Cortex of kidney (tissue), 1 donor: ENCODE measurements at places on chromosomes 2 and 18.

DNA sequence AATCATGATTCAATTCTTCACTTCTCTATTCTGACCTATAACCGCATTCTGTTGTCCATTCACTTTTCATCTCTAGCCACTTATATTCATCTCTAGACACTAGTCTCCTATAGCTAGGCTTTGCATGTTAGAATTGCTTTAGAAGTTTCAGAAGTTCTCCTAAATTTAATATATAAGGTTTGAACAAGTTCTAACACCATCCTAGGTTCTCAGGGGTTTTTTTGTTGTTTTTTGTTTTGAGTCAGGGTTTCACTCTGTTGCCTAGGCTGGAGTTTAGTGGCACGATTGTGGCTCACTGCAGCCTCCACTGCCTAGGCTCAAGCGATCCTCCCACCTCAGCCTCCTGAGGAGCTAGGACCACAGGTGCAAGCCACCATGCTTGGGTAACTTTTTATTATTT lies 19.9 kb downstream of the WDSUB1 start:
- no peak for DNase-seq

DNA sequence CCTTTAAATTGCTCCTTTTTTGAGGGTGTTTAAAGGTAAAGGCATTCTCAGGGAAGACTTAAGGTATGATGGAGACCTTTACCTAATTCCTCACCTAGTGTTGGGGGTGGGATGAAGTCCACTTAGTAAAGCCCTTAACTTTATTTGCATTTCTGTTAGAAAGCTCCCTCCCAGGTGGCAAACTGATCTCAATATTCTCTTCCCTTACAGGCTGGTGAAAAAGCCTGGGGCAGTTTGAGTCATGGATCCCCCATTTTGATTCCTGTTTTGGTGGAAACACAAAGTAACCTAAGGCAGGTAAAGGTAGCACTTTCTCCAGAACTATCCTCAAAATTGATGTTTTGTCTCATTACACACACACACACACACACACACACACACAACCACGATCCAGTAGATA lies 33.8 kb upstream of the HNRNPA3 start:
- DNase-seq, result no peak

DNA sequence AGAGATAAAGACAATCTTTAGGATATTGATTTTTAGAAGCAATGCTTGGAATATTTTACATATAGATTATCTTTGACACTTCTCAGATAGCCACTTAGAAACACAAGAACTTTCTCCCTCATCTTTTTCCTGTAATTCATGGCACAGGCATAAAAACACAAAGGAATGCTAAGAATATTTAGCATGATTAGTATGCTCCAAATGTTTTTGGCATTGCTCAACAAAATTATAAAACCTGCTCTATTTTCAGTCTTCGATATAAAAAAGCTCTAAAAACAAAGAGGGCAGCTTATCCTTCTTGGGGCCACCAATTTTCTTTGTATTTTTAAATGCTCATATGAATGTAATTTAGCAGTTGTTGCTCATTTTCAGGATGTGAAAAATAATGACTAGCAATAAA lies 90.8 kb downstream of the RAD51AP2 start:
- no peak for DNase-seq

DNA sequence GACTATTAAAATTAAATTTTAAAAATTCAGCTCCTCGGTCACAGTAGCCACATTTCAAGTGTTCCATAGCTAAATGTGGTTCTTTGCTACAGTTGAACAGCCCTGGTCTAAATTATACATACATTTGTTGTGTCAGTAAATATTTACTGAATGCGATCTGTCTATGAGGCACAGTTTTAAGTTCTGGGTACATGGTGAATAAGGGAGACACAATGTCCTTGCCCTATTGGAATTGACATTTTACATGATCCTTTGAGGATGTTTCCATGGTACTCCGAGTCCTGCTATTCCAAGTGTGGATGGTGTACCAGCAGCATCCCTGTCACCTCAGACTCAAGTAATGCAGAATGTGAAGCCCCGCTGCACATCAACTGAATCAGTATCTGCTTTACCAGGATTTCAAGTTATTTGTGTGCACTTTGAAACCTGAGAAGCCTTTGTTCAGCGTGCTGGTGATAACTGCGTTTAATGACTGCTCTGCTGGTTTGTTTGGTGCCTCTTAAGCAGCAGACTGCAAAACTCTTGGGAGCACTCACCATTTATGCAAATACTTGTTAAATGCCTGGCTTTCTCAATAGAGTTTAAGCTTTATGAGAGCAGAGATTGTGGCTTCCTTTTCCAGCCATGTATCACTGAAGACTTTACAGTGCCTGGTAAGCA lies 1.5 kb downstream of the GALNT1 start:
- no peak for DNase-seq

DNA sequence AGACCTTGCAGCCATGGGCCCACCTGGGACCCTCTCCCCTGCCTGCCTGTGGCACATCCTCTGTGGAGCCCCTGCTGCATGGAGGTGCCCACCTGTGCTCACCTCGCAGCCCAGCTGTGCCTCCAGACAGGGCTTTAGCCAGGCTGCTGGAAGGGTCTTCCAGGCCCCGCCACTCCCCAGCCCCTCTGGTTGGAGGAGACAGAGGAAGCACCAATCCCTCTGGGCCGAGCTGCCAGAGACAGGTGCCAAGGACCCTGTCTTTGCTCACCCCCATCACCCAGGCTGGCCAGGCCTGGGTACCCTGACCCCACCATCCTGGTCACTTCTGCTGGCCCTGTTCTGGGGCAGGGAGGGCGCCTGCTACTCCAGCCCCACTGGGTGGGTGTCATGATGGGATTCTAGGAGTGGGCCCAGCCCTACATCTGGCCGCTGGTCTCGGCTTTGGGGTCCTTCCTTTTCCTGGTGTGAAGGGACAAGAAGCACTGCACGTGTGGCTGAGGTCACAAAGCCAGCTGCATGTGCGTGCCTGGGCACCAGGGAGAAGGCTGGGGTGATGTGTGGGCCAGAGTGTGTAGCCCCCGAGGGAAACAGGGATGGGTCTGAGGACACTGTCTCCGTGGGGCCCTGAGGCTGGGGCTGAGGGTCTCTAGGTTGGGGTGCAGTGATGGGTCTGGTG lies 9.3 kb upstream of the NEU4 start:
- DNase-seq, result no peak

GRCh38 chr18:77098029-77098428 lies 34.6 kb downstream of the MBP start:
- no peak for DNase-seq

GRCh38 chr2:125172181-125172580 lies 1147.1 kb downstream of the CNTNAP5 start:
- DNase-seq, result no peak

- no peak for DNase-seq
Observed at GRCh38 chr2:226483745-226484619, 315.6 kb downstream of the IRS1 start.

DNA sequence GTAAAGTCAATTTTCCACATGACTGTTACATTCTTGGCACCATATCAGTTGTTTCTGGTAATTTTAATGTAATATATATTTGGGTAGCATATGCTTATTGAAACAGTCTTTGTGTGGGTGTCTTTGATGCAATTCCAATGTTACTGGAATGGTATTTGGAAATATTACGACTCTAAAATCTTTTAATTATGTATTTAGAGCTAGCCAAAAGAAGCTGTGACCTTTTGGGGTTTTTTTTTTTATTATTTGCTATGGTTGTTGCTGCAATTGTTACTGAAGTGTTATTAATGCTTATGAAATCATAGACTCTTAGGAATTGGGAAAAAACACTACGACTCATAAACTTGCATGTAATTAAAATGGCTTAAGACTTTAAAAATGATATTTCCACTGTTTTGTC lies 95.9 kb downstream of the AOX1 start:
- no peak for DNase-seq

- no peak for DNase-seq
Observed at GRCh38 chr2:175726223-175726622, 275.8 kb downstream of the LNPK start.

DNA sequence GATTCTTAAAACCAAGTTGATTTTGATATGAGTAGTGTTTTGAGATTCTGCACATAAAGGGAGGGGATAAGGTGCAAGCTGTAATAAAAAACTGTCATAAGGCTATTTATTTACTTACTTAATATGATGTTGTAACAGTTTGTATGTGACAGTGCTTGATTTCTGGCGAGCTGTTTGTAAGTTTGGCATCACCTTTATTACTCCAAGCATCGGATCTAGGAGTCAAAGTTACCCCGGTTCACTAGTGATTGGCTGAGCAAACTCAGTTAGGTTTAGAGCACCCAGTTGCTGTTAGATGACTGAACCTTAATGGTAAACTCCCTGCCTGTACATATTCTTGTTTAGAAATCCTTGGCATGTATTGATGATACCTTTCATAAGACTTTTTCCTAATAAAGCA lies 16.1 kb downstream of the ZCCHC2 start:
- no peak for DNase-seq

GRCh38 chr2:85998071-85998991 lies 107.4 kb downstream of the POLR1A start:
- DNase-seq, result no peak

GRCh38 chr2:238434846-238435751 lies 8.4 kb downstream of the ASB1 start:
- DNase-seq, result no peak

GRCh38 chr2:214724741-214725140 lies 84.7 kb downstream of the BARD1 start:
- DNase-seq, result no peak

- no peak for DNase-seq
Observed at GRCh38 chr2:167575276-167575675, 672.1 kb downstream of the STK39 start.

DNA sequence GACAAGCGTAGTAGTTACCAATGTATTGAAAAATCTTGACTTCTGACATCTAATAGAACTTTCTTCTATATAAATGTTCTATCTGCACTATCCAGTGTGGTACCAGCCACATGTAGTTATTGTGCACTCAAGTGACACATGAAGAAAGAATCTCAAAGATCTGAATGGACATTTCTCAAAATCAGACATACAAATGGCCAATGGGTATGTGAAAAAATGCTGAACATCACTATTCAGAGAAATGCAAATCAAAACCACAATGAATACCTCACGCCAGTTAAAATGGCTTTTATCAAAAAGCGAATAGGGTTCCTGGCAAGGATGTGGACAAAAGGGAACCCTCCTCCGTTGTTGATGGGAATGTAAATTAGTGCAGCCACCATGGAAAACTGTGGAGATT lies 37.5 kb upstream of the SMCHD1 start:
- DNase-seq, result no peak

DNA sequence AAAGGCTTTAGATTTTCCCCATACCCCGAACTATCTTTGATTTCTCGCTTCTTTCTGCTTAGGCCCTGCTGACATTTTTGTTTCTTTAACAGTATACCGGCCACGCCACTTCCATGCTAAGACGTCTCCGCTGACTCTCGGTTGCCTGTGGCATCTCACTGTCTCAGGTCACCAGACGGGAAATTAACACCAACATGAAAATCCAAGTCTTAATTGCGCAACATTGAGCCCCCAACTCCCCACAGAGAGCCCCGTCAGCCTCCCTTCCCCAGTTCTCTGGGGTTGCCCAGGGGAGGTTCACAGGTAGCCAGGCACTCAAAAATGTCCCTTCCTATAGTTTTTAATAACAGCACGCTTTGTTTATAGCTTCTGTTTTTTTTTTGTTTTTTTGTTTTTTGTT lies 30.2 kb downstream of the CD8B2 start:
- no peak for DNase-seq

- DNase-seq, result no peak
Observed at GRCh38 chr2:32922501-32922900, 24.3 kb upstream of the LTBP1 start.

- DNase-seq, result no peak
Observed at GRCh38 chr2:367246-367645, 79.4 kb upstream of the ALKAL2 start.

GRCh38 chr2:237137626-237138323 lies 52.1 kb downstream of the COPS8 start:
- DNase-seq, result no peak

DNA sequence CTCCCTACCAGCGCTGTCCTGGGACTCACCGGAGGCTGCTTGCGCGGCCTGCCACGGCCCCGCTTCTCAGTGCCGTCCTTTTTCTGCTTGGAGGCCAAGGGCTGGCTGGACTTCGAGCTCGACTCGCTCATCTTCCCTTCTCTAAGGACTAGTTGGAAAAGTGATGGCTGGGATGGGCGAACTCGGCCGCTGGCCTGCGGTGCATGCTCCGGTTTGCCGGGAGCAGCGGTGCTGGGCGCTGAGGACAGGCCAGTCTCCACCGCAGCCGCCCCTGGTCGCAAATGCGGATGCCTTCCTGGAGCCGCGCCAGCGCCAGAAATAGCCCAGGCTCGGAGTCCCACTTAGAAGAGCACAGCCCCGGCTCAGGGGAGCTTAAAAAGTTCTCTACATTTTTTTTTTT lies 3.1 kb downstream of the C2orf81 start:
- DNase-seq, result no peak

GRCh38 chr2:179745635-179746256 lies 115.7 kb downstream of the ZNF385B start:
- DNase-seq, result no peak

DNA sequence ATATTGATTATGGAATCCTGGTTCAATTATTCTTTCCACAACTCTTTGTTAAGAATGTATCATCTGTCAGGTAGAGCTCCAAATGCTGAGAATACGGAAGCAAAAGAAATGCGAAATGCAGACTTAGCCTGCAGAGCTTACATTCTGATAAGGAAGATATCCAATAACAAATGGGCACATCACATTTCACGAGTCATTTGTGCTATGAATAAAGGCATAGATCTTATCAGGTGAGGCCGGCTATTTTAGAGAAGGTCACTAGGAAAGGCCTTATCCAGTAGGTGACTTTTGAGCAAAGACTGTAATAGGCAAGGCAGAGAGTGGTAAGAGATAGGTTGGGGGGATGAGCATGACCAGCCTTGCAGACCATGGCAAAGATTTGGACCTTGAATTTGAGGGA lies 174.3 kb upstream of the SERPINE2 start:
- DNase-seq, result no peak

GRCh38 chr2:179991344-179991743 lies 15.8 kb downstream of the CWC22 start:
- DNase-seq, result no peak

DNA sequence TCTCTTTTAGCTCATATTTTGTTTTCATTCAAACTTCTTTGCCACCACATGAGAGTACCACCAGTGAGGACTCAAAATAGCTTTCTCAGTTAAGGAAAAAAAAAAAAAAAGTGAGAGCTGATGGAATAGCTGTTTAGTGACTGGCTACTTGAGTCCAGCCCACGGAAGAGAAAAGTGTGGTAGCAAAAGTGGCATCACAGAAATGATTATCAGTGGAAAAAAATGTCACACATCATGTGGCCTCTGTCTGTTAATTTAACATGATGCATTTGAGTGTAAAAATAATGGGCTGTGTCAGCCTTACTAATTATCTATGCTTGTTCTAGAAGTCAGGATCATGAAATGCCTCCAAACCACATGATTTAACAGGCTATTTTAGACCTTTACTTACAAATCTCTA lies 132.5 kb downstream of the UBE2E3 start:
- DNase-seq, result no peak

GRCh38 chr2:165969227-165969626 lies 15.7 kb upstream of the TTC21B start:
- DNase-seq, result no peak
